Osteoblast (primary cell): ENCODE measurements at places on chromosomes 2 and 18. TPM values are rescaled to one million over a fixed set of nuclear protein-coding genes. Genes with fewer than 3 reads are reported as not detected.

The NAT8 gene
- total RNA-seq: not detected in 2 replicates

The SLC16A14 gene
- total RNA-seq: under 0.01 and 0.29 TPM in 2 replicates

DNA sequence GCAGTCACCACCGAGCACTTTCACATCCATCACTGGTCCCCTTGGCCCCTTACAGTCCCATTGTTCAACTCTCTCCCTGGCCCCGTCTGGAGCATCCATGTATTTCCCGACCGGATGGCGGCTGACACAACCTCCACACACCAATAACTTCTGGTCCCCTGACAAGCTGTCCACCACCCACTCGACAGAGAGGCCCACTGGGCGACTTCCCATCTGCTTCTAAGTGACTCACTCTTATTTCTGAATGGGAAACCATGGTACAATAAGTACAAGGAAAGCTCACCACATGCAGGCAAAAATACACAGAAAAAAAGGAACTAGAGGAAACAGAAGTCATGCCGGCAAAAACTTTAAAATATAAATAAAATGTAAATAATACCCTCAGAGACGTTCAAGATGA, 82.9 kb upstream of the RAB12 start:
- no peak for DNase-seq

The RFX8 gene
- total RNA-seq: 7.6 and 10.0 TPM in 2 replicates

The SCYGR4 gene
- total RNA-seq: not detected in 2 replicates
